Body of pancreas (tissue), 4 donors: ENCODE measurements at places on chromosomes 7 and 10.

- no peak for DNase-seq
These were observed 2.2 kb downstream of the STN1 start for GRCh38 chr10:103915796-103916195.

DNA sequence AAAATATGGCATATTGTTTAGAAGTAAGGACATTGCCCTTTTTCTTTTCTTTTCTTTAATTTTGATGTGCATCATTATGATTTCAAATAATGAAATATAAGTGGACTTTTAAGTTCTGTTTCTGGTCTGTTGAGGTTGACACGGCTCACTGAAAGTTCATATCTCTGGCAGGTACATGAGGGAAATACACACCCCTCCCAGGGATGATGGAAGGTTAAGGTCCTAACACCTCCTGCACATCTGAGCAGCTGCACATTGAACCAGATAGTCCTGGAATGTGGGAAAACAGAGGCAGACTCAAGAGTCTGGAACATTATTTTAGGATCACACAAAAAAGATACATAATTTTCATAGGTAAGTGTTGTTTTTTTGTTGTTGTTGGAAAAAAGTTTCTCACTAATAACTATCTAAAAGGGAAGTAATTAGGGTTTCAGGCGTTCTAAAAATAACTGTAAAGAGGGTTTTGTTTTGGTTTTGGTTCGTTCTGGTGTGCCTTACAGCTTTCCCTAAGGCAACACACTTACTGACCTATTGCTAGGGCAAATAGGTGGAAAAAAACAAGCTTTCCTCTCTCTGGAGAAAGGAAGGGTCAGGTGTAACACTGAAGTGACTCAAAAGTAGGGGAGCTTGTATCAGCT lies 201.2 kb upstream of the PRKCQ start:
- DNase-seq: no peak

GRCh38 chr10:20993830-20994527 lies 96.9 kb upstream of the NEBL start:
- no peak for DNase-seq

DNA sequence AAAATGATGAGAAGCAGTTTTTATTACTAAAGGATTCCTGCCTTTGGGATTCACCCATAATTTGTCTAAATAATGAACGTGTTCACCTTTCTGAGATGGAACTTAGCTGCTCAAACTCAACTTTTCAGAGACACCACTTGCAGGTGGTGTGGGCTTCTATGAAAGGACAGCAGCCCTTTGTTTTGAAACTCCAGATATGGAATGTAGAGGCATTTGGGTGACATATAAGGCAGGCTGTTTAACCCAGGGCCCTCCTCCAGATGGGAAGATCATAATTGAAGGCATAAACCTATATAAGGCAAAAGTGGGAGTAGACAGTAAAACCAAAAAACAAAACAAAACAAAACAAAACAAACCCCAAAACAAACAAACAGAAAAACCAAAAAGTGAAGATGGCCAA lies 11.9 kb upstream of the HUS1 start:
- no peak for DNase-seq

DNA sequence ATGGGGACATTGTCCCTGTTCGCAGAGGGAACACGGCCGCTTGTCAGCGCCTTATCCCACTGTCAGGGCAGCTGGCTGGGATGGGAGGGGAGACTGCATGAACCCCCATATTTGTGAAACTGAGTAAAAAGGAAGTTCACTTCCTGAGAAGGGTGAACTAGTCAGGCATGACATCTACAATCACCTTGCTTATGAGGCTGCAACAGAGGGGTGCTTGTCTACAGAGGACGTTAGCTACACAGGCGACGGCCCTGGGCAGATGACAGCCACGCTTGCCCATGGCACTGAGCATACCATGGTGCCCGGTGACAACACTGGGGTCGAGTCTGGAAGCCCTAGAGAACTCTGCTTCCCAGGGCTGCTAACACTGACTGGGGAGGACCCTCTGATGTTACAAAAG lies 46.0 kb upstream of the KDM7A start:
- DNase-seq: no peak

GRCh38 chr7:115731796-115732471 lies 298.6 kb downstream of the TFEC start:
- no peak for DNase-seq

DNA sequence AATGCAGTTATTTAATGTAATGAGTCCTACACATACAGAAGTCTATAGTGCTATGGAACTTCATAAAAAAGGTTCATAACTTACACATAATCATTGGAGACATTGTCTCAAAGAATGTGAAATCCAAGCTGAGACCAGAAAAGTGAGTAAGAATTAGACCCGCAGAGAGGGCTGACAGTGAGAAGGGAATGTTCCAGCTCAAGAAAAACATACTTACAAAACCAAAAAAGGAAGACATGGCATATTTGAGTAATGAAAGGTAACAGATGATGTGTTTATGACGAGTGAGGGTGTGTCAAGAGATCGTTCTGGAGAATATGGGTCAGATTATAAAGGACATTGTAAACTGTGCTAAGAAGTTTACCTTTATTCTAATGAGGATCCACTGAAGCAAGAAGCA lies 566.5 kb downstream of the ATRNL1 start:
- DNase-seq: no peak

- no peak for DNase-seq
These were observed 198.0 kb upstream of the MKI67 start for GRCh38 chr10:128324058-128324827.

GRCh38 chr7:150848561-150849115 lies 3.7 kb upstream of the AOC1 start:
- no peak for DNase-seq

GRCh38 chr10:2994221-2994961 lies 73.0 kb upstream of the PFKP start:
- no peak for DNase-seq

GRCh38 chr7:153496257-153496656 lies 555.9 kb upstream of the DPP6 start:
- no peak for DNase-seq

DNA sequence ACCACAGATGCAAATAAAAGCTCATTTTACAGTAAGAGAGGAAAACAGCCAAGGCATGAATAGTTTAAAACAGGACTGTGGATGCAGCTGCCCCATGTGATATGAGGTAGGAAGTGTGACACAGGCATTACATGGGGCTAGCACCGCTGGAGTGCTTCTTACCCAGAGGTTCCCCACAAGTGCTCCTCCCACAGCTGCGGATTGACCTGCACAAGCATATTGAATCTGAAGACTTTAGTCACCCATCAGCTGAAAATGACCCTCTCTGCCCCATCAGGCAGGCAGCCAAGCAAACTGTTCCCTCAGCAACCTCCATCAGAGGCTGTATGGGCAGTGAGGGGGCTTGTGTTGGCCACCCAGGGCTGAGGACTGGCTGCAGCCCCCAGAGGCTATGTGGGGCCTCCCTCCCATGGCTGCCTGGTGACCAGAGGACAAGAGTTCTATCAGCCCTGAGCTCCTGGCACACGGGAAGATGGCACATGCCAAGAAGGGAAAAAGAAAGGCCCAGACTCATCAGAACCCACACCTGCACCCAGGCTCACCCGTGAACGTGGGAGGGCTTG lies 98.7 kb downstream of the TCERG1L start:
- peak; percentile 2 for DNase-seq

GRCh38 chr7:12422554-12423320 lies 19.1 kb upstream of the VWDE start:
- no peak for DNase-seq
